ENCODE measurements at places on chromosomes 3 and 15. TPM values are rescaled to one million over a fixed set of nuclear protein-coding genes. Genes with fewer than 3 reads are reported as not detected.
A peak's percentile ranks its signal among the peaks of the same experiment; 100 is the strongest.

DNA sequence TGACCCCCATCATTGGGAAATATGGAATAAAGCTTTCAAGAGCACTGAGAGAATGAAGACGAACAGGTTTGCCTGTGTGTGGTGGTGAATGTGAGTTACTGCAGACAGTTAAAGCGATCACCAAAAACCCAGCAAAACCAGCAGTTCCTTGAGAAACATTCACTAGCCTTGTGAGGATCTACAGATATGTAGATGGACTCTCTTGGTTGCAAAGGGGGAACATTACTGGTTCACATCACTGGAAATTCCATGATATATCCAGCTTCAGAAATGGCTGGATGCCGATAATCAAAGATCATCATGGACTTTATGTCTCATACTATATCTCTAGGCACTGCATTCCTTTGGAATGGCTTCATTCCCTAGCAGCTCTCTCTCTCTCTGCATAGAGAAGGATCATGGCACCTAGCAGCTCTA is 10.2 kb upstream of the HERC1 start:
- DNase-seq: no peak

- no peak for DNase-seq
These were observed 156.3 kb downstream of the HCN4 start for GRCh38 chr15:73212424-73212823.

- DNase-seq: no peak
These were observed 14.8 kb downstream of the EXD1 start for GRCh38 chr15:41215708-41216107.

DNA sequence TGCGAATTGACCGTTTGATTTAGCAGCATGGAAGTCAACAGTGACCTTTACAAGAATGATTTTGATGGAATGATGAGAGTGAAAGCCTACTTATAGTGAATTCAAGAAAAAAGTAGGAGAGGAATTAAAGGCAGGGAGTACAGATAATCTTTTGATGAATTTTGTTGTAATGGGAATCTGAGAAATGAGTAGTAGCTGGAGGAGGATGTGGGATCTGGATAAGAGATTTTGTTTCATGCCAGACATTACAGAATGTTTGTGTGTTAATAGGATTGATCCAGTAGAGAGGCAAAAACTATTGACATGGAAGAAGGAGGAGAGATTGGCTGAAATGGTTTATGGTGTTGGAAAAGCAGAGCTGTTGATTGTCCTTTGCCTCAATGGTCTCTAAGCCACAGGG is 17.4 kb upstream of the ZNF609 start:
- DNase-seq: no peak

Gene LOXL1
- total RNA-seq: 35.5 TPM

Gene TRPC1
- 10.7 TPM for total RNA-seq

Gene LMLN
- total RNA-seq: 7.4 TPM

GRCh38 chr3:73710340-73710739 is 85.6 kb upstream of the PDZRN3 start:
- DNase-seq: no peak

Gene PRTG
- total RNA-seq: 8.6 TPM

Gene TEX55
- not detected for total RNA-seq

GRCh38 chr3:182412066-182412465 is 381.2 kb upstream of the ATP11B start:
- no peak for DNase-seq

Gene GABRR3
- not detected for total RNA-seq

Gene SLC38A3
- not detected for total RNA-seq

- no peak for DNase-seq
These were observed 1.0 kb downstream of the MAPKAPK3 start for GRCh38 chr3:50617911-50618481.

DNA sequence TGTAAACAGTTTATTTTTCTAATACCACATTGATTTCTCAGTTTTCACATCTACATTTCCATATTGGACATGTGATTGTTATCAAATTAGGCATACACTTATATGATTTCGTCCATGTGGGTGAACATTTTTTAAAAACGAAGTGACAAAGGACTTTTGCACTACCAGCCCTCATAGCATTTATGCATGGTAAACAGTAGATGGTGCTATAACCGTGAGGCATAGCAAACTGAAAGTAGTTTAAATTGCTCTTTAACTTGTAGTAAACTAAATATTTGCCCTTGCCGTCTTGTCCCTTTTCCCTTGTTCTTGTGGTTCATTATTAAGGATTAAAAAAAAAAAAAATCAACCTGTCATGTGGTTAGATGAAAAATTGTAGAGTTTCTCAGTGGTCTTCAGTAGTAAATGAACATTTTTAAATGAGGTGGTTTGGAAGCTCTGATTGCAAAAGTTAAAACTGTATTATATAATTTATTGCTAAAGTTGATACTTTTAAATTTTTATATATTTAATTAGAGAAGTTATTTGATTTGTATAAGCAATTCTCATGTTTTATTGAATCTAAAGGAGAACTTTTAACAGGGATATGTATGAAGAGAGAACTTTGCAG is 24.0 kb downstream of the STX19 start:
- DNase-seq: peak; percentile 55

Gene RAB6B
- total RNA-seq: 3.8 TPM

DNA sequence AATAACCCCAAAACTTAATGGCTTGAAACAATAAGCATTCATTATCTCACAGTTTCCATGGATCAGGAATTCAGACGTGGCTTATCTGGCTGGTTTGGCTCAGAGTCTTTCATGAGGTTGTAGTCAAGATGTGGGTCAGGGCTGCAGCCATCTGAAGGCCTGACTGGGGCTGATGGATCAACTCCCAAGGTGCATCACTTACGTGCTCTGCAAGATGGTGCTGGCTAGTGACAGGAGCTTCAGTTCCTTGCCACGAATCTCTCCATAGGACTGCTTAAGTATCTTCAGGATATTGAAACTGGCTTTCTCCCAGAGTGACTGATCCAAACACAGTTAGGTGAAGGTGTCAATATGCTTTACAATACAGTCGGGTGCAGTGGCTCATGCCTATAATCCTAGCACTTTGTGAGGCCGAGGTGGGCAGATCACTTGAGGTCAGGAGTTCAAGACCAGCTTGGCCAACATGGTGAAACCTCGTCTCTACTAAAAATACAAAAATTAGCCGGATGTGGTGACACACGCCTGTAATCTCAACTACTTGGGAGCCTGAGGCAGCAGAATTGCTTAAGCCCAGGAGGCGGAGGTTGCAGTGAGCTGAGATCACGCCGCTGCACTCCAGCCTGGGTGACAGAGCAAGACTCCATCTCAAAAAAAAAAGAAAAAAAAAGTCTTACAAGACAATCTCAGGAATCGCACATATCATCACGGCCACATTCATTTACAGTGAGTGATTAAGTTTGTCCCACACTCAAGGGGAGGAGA is 28.5 kb upstream of the PTPRG start:
- DNase-seq: no peak

GRCh38 chr3:86914670-86915069 is 76.3 kb downstream of the VGLL3 start:
- no peak for DNase-seq

Gene CELSR3
- total RNA-seq: 2.2 TPM

- no peak for DNase-seq
These were observed 386.5 kb downstream of the LRTM1 start for GRCh38 chr3:54541369-54541768.

DNA sequence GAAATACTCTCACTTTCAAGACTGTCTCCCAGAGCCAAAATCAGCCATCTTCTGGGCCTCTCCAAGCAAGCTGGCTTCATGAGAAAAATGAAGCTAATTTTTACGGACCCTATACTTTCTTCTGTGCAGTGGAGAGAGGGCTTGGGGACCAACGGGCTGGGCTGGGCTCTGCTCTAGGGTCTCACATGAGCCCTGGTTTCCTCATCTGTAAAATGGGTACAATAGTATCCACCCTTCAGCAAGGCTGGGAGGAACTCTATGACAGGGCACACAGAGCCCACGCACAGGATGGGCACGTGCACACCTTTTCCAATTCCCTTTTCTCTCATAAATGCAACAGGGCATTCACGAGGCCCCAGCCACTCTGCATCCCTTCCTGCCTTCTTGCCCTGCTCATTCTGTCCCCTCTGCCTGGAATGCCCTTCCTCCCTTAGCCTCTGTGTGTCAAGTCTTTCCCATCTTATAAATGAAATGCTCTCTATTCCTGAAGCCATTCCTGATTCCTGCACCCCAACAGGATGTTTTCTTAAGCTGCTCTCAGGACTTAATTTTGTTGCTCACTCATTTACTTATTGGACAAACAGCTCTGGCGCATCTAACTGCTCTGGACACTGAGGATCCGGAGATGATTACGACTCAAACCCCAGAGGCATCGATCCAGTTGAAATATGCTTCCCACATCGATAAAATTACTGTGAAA is 32.9 kb upstream of the SEC13 start:
- no peak for DNase-seq

DNA sequence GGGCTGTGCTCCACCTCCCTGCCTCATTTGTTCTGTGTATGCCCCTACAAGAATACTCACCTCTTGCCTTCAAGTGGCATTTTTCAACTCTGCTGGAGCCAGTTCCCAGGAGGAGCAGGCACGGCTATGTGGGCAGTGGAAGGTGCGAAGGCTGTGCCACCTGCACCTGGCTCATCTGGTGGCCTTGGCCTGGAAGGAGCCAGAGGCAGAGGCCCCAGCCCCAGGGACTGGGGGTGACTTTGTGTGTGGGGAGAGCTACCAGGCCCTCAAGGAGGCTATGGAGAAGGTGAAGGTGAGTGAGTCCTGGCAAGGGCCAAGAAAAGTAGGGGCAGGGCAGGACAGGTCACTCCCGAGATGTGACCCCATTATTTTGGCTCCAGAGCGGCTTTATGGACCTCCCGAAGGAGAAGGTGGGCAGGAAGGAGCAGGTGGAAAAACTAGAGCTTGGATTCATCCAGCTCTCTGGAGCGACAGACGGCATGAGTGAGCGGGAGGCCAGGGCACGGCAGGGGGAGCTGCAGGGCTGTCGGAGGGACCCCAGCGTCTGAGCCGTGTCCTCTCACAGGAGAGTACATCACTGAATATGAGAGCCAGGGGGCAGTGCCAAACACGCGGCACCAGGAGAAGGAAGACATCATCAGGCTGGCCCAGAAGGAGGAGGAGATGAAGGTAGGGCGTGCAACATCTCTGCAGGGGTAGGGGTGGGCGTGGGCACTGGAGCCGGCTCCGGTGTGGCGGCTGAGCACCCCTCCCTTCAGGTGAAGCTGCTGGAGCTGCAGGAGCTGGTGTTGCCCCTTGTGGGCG is 57.3 kb upstream of the UBE2Q2 start:
- no peak for DNase-seq

Gene GPR15
- total RNA-seq: not detected

DNA sequence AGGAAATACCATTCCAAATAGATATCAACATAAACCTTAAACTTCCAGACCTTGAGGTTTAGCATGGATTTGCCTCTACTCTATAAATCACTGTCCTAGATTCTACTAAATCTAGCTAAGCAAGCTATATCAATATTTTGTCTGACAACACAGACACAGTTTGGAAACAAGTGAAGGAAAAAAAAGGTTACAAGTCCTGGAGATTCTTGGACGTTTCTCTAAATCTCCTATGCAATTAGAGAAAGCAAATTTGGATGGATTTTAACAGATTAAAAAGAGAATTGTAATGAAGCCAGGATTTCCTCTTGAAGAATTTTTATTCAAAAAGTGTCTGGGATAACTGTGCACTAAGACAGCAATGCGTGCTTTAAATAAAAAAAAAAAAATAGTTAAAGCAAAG is 441.1 kb upstream of the DPH6 start:
- no peak for DNase-seq

DNA sequence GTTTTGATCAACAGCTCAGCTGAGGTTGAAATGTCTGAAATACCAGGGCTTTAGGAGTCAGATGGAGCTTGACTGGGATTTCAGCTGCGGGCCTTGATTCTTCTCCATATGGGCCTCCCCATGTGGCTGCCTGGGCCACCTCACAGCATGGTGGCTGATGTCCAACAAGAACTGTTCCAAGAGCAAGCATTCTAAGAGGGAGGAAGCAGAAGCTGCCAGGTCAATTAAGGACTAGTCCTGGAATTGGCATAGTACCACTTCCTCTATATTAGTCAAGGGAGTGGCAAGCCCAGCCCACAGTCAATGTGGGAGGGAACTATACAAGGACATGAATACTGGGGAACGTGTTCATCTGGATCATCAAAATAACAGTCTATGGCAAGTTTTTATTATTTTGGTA is 181.7 kb upstream of the ANKRD28 start:
- no peak for DNase-seq

Gene GOLGA8J
- not detected for total RNA-seq

Gene PARP9
- total RNA-seq: 20.5 TPM

Gene TRANK1
- total RNA-seq: 16.8 TPM

Measured in glomerular endothelial cell (primary cell).